ENCODE measurements at places on chromosomes 3 and 15.

- no peak for DNase-seq
Measured at GRCh38 chr3:143358793-143359491, 239.4 kb downstream of the CHST2 start.

GRCh38 chr3:183443395-183444385, 15.3 kb upstream of the MCF2L2 start:
- no peak for DNase-seq

- no peak for DNase-seq
Measured at GRCh38 chr15:92914103-92914499, 14.0 kb downstream of the CHD2 start.

DNA sequence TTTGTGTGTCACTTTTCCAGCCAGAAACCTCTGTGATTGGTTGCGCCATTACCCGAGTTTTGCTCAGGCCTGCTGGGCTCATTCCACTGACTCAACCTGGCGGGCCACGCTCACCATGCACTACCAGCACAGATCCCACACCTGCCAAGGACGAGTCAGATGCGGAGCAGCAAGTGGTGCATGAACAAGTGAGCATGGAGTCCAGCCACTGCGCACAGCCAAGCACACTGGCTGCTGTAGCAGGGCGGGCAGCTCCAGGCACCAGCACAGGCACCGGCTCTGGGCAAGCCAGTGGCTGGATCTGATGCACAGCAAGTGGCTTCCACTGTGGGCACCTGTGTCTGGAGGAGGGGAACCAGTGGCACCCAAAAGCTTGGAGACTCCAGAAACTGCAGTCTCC, 110.4 kb downstream of the CBLB start:
- DNase-seq = no peak

- DNase-seq = no peak
Measured at GRCh38 chr15:29724026-29724425, 98.2 kb downstream of the TJP1 start.

DNA sequence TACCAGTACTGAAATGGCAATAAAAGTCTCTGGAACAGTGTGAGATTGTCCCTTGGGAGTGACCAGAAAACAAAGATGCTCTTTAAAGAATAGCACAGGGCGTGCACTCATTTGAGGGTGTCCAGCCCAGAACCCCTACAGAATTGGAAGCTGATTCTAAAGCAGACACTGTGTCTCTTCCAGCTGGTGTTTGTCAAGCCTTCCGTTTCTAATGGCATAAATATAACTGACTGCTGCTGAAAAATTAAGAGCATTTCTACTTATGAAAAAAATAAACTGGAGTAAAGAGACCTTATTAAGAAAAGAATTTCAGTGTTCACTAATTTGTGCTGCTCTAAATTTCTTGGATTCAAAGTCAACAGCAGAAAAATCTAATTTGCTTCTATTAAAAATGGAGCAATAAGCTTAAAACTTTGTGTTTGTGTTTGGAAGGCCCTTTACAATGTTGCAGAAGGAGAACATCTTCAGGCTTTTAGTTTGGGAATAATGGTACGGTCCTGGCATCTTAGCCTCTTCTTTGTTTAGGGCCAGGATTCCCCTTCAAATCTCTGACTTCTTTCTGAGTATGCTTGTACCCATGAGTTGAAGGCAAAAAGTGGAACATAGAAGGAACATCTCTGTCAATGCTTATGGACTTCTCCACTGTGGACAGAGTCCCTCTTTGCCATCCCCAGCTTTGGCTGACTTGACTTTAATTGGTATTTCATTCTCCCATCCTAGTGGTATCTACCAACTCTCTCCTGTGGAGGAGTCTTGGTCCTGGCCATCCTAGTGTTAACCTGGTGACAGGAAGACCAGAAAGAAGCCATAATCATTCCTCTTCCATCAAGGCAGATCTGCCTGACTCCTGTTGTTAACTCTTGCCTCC, 65.9 kb downstream of the THSD4 start:
- no peak for DNase-seq

DNA sequence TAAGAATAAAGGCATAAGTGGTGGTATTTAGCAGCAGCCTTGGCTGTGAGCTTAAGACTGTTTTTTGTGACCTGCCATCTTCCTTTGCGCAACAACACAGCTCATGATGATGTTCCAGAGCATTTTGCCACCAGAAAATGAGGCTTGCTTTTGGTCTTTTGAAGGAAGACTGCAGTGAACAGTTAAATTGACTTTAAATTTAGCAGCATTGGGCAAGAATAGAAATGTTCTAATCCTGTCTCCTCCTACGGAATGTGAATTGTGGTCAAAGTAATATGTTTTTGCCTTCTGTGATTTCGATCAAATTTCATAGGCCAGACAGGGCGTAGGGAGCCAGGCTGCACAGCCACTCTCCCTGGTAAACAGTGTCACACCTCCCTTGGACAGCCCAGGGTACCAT, 460.7 kb upstream of the RASGRP1 start:
- DNase-seq = no peak

DNA sequence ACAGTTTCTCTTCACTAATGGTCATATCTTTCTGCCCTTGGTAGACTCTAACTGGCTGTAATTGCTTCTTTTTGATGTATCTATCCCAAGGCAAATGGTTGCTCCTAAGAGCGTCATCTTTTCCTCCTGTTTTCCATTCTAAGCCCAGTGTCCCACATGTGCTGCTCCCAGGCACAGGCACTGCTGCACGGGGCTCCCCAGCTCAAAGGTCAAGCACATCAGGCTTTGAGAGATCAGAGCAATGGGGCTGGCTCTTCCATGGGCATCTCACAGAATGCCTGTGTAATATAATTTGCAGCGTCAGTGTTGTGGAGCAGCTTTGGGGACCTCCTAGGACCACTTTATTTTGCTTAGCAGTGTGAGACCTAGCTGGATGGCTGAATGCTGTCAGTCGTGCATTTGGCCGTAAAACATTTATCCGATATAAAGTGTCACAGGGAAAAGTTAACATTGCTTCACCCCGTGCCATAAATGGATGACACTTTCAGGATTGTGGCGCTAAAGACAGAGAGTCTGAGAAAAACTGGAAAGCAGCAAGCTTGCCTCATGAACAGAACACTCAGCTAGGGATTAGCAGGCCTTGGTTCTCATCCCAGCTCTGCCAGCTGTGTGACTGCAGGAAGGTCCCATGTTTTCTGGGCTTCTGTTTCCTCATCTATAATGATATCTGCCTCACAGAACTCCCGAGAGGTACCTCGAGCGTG, 277.5 kb upstream of the TBL1XR1 start:
- DNase-seq = no peak

All from retinal pigment epithelial cell (primary cell).